ENCODE measurements at places on chromosomes 2 and 18.

DNA sequence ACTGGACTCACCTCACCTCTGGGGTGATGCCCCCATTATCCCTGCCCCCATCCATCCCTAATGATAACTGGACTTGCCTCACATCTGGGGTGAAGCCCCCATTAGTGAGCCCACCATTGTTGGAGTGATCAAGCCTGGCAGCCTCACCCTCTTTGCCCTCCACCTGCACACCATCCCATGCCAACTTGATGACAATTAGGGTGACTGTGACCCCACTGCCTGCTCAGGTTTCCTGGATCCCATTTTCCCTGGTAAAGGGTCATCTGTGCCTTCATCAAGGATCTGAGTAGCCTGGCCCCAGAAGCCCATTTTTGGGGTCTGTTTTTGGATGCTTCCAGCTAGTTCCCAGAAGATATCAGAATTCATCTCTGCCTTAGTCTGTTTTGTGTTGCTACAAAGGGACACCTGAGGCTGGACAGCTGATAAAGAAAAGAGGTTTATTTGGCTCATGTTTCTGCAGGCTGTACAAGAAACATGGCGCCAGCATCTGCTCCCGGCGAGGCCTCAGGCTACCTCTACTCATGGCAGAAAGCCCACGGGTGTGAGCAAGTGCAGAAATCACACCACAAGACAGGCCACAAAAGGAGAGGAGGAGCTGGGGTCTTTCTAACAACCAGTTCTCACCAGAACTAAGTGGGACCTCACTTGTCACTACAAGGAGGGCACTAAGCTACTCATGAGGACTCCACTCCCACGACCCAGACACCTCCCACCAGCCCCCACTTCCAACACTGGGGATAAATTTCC lies 196.4 kb upstream of the TWIST2 start:
- DNase-seq, result no peak

GRCh38 chr2:20623241-20623640 lies 27.7 kb downstream of the HS1BP3 start:
- no peak for DNase-seq

- no peak for DNase-seq
Measured at GRCh38 chr2:219551441-219552381, 7.9 kb downstream of the TMEM198 start.

DNA sequence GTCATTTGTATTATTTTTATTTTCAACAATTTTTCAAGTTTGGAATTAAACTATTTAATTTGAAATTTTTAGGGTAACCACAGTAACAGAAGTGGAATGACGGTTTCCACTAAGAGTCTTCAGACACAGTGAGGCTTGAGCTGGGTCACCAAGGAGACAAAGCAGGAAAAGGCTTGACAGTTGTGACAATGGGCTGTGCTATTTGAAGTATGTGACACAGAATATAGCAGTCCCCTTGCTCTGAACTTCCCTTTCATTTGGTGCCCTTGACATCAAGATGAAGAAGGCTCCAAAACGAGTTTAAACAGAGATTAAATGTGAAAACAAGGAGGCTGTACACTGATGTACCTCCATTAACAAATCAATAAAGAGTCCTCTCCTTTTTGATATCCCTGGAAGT lies 265.4 kb upstream of the DLGAP1 start:
- DNase-seq, result no peak

- DNase-seq, result no peak
Measured at GRCh38 chr2:241586564-241587264, 28.2 kb downstream of the BOK start.

GRCh38 chr18:55447672-55448018 lies 140.3 kb downstream of the TCF4 start:
- no peak for DNase-seq

- DNase-seq, result no peak
Measured at GRCh38 chr2:229539628-229540027, 174.7 kb downstream of the DNER start.

GRCh38 chr2:44212302-44212701 lies 43.6 kb downstream of the PPM1B start:
- DNase-seq, result no peak

Data from activated T-helper 2 cell treated with anti-CD3 and anti-CD28 coated beads, Interferon-gamma antibody, Interleukin-2, Interleukin-4, amounts not matched to agents 10 μg/mL and 5 μg/mL and 100 μg/mL, durations not matched to agents 14 hours and 24 hours and 36 hours (primary cell).